Activated naive CD4-positive, alpha-beta T cell (primary cell): ENCODE measurements at places on chromosomes 1 and 21.
A peak's percentile ranks its signal among the peaks of the same experiment; 100 is the strongest.

GRCh38 chr1:23791516-23792047, 637 bp downstream of the LYPLA2 start:
- DNase-seq: no peak

DNA sequence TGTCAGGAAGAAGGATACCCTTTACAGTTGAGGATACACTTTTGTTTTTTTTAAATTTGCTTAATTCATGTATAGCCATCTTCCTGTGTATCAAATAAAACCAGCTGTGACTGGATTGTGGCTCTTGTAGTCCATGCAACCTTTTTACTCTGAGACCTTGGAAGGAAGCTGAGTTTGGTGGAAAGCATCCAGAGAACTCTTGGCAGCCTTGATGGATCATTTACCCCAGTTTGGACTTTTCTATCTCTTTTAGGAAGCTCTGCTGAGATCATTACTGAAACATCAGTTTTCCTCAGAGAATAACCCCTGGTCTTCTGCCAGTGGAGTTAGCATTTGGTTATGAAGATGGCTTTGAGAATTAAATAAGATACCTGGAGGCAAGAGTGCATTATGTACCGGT, 21.2 kb upstream of the APOBEC4 start:
- no peak for DNase-seq

DNA sequence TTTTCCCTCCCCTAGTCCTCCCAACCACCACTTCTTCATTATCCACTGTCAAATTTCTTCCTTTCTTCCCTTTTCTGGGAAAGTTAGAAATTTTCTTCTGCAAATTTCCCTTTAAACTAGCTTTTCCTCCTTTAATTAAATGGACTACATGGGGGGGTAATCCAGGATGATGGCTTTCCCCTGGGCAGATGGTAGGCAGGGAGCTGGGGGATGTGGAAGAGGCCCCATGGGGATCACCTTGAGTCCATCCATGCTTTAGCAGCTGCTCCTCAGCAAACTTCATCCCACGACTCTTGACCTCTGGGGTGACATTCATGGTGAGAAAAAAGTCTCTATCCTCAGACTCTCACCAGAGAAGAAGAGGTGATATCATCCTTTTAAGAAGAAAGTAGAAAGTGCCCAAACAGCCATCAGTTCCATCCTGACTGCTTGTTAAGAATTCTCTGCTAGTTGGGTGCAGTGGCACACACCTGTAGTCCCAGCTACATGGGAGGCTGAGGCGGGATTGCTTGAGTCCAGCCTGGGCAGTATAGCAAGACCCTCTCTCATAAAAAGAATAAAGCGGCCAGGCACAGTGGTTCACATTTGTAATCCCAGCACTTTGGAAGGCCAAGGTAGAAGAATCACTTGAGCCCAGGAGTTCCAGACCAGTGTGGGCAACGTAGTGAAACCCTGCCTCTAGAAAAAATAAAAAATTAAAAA, 2.4 kb downstream of the GPATCH4 start:
- no peak for DNase-seq

- DNase-seq: no peak
Observed at GRCh38 chr1:226921504-226921903, 18.6 kb upstream of the COQ8A start.

- DNase-seq: no peak
Observed at GRCh38 chr1:74162333-74162732, 35.6 kb downstream of the LRRIQ3 start.

DNA sequence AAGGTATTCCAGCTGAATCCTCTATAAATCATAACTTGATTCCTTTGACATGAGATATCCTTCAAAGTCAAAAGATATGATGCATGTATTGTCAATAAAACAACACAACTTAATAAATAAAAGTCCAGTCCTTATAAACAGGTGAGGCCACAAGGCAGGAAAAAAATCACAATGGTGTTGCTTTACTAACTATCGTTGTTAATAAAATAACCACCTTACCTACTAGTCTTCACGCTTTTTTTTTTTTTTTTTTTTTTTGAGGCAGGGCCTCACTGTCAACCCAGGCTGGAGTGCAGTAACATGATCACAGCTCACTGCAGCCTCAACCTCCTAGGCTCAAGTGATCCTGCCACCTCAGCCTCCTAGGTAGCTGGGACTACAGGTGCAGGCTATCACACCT, at the start of gene TMEM81:
Gene TMEM81 (minus strand): TSS at position 101 of the 400 bp plus-strand sequence. CDS start 140 bp downstream, outside the sequence.
- no peak for DNase-seq

GRCh38 chr1:206998816-206999215, 28.6 kb upstream of the FCAMR start:
- DNase-seq: no peak

- no peak for DNase-seq
Observed at GRCh38 chr1:232263452-232263851, 366.5 kb downstream of the SIPA1L2 start.

DNA sequence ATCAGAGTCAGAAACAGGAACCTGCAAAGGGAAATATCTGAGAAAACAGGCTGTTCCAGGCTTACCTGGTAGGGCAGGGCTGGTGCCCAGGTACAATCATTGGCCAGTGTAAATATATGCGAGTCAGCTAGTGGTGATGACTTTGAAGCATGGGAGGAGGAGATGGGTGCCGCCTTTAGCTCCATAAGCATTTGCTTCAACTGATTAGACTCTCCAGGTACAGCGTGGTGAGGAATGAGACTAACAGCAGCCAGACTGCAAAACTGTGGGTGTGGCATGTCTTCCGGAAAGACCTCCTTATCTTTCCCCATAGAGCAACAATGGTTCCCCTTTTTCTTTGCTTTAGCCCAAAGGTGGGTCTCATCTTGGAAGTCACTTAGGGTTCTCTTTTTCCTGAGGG, 137.2 kb downstream of the LRIG2 start:
- no peak for DNase-seq

DNA sequence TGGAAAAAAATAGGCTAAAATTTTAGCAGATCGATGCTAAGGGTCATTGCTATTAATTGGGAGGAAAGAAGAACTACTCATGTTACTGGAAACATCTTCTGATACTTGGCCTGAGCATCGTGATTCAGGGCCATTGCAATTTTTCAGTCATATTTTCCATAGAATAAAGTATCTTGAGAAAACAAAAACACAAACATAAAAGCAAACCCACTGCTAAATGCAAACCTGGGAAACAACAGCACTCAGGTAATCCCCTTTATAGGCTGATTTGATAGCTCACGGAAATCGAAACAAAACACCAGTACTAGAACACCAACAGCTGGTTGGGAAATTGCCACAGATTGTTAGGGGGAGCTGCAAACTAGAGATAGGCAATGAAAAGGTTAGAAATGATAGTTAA, 172.9 kb upstream of the ESRRG start:
- DNase-seq: no peak

DNA sequence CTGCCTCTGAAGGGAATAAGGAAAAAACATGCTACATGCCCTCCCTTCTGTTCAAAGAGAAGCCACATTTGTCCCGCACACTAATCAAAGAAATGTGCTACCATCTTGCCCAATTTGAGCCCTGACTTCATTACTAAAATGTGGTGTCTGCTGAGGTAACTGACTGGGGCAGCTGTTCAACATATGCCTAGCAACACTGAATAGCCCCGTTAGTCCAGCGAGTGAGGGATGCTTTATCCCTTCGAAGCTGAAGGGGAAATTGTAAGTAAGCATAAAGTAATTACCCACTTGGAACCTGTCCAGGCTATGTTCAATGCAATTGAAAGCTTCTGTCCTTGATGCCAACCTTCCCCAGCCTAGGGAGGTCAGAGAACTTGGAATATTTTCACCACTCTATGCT, 310.6 kb downstream of the SEC16B start:
- DNase-seq: no peak

DNA sequence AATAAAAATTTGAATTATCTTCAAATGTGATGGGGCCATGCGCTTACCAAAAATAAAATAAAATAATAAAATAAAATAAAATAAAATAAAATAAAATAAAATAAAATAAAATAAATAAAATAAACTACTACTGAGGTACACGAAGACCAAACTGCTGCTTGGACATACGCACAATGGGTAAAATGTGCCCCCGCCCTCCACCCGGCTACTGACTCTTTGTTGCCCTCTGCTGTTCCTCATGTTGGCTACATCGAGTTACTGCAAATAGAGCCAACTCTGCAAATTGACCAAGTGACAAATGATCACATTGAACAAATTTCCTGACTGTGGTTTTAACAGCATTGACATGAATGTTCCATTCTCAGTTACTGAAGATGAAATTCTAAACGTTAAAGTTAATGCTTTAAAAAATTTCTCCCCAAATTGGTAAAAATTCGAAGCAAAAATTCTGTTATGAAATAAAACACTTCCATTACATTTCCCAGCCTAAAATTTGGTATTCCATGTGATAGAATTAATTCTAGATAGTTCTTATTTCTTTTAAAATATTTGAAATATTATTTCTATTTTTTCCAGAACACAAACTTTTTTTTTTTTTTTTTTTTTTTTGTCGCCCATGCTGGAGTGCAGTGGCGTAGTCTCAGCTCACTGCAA, 18.8 kb upstream of the MAP1LC3C start:
- no peak for DNase-seq

DNA sequence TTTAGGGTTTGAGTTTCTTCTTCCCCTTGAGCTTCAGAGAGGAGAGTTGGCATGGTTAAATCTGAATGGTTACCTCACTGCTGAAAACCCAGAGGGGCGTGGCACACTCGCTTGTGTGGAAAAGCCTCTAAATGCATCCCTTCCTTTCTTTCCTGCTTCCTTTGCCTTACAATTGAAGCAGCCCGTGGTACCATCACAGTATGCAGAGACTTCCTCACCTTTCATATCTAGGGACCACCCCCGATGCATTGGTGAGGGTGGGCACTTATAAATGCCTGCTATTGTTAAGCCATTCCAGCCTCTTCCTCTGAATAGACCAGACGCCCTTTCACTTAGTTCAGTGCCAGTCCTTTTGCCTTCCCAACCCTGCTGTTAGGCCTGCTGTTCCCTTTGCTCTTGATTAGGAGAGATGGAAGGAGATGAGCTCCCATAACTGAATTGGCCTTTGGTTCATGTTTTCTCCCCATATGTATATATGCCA, 21.9 kb upstream of the LAX1 start:
- no peak for DNase-seq

DNA sequence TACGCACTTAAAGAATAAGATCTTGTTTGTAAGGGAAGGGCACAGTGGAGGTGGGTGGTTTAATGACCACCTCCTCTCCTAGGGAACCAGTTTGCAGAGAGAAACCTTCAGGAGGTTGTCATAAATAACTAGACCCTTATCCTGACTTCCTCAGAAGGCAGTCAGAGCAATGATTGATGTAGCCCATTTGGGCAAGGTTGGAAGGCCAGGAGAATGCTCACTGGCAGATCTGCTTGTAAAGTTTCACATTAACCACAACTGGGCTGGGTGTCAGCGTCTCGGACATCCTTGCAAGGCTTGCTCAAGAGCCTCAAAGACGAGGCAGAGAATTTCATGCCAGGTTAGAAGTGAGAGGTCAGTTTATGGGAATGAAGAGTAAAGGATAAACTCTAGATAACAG, 87.6 kb upstream of the TRABD2B start:
- no peak for DNase-seq

DNA sequence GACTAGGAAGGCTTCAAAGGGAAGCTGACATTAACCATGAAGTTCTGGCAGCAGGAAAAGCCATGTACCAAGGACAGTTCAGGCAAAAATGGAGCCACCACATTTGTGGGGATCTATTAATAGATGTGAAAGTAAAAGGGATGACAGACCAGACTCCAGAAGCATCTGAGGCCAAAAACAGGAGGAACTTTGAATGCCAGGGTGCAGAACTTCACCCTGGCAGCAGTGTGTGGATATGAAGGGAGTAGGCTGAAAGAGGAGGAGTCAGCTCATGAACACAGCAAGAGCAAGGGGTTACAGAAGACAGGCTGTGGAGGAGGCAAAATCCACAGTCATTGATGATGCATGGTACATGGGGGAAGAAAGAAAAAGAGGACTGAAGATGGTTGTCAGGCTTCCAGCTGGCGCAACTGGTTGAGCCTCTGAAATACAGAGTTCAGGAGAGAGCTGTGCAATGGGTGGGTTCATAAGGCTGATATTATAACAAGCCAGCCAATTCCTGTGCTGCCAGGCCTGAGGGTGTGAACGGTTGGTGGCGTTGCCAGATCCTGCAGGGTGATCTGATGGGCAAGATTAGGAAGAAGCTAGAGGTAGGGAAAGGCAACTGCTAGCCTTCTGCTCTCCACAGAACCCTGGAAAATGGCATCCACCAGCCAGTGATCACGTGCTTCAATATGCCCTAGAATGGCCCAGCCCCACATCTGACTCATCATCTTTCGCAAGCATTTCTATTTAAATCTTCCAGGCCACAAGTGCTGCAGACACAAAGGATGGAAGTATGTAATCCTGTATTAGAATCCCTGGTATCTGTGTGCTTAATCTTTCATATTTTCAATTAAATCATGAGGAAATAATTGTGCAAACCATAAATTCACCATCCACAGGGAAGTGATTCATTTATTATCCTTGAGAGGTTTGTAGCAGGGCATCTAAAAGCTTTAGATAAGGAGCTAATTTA, 81.9 kb downstream of the SLC25A24 start:
- no peak for DNase-seq

- DNase-seq: no peak
Observed at GRCh38 chr21:32298148-32298559, 501 bp upstream of the MRAP start.

- no peak for DNase-seq
Observed at GRCh38 chr1:46675549-46676314, 4.1 kb downstream of the TEX38 start.

GRCh38 chr1:161138431-161138830, 6.0 kb upstream of the DEDD start:
- DNase-seq: no peak

DNA sequence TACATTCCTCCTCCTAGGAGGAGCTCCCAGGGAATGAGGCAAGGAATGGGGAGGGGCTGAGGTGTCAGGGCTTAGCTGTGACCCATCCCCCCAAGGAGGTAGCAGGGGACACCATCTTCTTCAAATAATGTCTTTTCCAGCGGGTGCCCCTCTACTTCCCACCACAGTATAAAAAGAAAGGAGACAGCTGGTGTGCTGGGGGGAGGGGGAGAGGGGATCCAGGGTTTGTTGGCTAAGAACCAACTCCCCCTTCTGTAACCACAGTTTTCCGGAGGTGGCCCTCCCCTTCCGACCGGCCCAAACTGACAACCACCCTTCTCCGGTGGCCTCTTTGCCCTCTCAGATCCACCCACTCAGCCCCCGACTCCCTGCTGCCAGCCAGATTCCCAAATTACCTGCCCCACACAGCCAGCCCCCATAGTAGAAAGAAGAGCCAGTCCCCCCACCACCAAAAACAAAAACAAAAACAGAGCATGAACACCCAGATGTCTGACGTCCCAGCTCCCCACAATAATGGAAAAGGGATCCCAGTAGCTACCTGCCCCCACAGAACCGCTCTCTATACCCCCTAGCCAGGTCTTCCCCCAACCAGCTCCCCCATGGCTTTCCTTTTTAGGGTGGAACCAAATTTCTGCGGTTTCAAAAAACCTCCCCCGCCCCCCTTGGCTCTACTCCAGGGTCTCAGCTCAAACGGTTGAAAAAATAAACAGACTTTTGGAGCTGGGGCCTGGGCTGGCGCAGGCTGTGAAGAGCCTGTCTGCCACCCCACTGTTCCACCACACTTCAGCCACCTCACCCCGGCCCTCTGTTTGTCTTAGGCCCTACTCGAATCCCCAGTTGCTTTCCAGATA, 2.1 kb downstream of the ARHGEF2 start:
- peak; percentile 67 for DNase-seq
